ENCODE measurements at places on chromosomes 11 and 22. TPM values are rescaled to one million over a fixed set of nuclear protein-coding genes. Genes with fewer than 3 reads are reported as not detected.

The MMP12 gene
- total RNA-seq = not detected

The LINC01488 gene
- total RNA-seq = not detected

The OR2AG1 gene
- not detected for total RNA-seq

The KREMEN1 gene
- total RNA-seq = 19.3 TPM

The TIMP3 gene
- 35.1 TPM for total RNA-seq

The SLC25A22 gene
- 24.5 TPM for total RNA-seq

The MFNG gene
- total RNA-seq = 4.2 TPM

DNA sequence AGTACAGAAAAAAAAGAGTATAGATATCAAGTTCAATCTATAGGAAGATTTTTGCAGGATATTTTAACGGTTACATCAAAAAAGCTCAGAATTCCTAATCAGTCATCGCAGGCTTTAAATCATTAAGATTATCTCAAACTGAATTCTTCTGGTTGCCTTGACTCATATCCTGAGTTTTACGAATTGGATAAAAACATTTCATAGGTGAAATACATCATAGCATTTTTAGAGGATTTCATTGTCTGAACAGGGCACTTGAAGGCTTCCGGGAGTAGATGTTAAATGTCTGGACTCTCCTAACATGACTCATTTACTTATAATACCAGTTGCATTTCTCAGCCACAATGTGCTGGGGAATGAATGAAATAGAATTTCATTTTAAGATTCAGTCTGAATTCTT is 2216.6 kb upstream of the RAG2 start:
- peak; percentile 93 for DNase-seq

DNA sequence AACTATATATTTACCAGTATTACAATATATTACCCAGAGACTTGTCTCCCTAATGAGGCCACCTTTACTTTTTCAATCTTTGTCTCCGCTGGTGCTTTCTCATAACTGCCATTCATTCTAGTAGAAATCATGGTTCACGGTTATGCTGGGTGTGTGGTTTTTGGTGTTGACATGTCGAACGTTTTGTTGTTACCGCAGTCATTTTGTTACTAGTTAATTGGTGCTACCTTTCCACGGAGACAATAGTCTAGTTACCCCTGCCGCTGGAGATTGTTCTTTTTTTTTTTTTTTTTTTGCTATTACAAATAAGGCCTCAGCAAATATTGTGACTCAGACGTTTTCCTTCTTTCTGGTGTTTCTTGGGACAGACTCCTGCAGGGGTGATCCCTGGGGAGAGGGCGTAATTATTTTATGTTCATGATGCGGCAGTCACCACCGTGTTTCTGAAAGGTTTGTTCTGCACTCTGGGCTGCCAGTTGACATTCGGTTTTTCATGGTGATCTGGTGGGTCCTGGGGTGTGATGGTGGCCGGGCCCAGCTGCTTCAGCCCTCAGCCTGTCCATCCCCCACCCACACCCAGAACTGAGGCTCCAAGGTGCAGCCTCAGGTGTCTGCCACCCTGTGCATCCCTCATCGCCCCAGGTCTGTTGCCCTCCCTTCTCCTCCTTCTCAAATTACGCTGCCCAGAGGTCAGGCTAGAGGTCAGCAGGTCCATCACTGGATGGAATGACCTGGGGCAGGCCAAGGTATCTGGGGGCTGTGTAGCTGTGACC is 28.6 kb downstream of the LRP5 start:
- DNase-seq = no peak

DNA sequence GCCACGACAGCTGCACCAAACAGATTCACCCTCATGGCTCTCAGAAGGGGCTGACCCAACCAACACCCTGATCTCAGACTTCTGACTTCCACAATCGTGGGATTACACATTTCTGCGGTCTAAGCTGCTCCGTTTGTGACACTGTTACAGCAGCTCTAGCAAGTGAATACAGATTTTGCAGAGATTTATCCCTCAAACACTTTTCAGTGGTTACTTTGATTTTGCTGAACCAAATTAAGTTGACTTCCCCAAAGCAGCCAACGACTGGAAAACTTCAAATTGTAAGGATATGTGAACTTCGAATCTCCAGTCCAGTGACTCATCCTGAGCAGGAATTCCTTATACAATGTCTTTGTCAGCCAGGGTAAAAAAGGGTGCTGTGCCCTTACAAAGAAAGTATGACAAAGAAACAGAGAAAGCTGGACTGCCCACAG is 14.8 kb upstream of the INCENP start:
- peak; percentile 49 for DNase-seq

DNA sequence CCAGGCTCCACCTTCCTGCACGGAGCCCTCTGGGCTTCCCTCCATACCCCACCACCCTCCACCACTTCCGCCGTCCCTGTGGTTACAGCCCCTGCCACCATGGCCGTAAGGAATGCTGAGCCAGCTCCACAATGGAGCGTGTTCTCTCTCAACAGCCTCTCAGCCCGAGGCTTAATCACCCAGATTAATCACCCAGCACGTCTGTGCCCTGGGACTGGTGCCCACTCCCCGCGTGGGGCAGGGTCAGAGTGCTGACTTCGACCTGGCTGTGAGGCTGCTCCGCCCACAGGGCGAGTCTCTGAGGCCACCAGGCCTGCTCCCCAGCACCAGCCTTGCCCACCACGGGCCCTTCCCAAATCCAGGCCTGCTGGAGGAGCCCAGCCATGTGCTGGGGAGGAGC is 4.0 kb upstream of the TH start:
- DNase-seq = peak; percentile 63

DNA sequence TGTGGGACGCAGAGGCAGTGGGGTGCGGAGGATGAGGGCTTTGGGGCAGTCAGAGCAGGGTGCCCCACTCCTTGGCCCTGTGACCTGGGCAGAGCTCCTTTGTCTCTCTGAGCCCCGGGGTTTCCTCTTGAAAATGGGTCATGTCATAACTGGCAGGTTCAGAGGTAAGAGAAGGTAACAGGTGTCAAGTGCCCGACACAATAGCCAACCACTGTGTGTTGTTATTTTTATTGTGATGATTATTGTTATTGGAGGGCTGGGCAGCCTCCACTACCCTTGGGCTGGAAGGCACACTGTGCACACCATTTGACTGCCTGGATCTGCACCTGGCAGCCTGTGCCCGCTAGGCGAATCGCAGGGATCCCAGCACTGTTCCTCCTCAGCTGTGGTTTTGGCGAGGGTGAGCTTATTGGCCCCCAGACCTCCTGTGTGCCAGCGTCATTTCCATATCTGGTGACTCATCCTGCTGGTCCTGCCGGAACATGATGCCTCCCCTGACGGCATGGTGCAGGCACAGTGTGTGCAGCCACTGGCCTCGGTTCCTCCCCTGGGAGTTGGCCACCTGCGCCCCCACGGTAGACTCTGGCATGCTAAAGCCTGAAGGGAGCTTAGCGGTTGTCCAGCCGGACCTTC is 15.4 kb upstream of the SOX10 start:
- peak; percentile 88 for DNase-seq

- DNase-seq = no peak
Observed at GRCh38 chr11:27699926-27700350, 317 bp downstream of the BDNF start.

DNA sequence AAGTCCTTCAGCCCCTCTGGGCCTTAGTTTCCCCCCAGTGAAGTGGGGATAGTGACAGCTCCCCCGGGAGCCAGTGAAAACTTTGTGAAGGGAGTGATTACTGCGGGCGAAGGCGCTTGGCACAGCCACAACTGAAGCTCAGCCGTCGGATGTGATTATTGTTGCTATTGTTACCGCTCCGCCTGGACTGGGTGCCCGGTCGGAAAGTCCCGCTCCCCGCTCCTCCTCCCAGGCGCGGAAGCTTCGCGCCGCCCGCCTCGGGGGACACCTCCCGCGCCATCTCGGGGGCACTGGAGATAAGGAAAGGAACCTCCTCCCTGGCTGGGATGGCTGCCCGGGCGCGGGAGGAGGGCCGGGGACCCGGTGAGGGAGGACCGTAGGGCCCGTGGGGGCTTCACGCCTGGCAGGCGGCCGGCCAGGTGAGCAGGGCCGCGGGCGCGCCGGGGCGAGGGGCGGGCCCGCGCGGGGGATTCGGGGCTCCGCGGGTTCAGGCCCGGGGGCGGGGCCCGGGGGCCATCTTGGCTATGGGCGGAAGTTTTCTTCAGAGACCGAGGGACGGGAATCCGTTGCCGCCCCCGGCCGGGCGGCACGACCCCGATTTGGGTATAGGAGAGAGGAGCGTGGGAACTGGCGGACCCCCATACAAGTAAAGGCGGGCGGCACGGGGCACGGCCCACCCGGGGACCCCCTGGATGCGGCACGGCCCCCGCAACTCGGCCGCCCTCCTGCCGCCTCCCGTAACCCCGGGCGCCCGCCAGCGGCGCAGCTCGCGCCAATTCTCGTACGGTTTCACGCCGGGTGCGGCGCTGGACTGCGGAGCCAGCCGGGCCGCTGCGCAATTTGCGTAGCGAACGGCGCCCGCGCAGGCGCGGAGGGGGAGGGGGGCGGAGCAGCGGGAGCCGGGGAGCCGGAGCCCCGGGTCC is at the start of gene GPR137:
GPR137 (plus strand) TSS at position 887 of the 923 bp plus-strand sequence. CDS start 677 bp downstream, outside the sequence.
- peak; percentile 65 for DNase-seq

DNA sequence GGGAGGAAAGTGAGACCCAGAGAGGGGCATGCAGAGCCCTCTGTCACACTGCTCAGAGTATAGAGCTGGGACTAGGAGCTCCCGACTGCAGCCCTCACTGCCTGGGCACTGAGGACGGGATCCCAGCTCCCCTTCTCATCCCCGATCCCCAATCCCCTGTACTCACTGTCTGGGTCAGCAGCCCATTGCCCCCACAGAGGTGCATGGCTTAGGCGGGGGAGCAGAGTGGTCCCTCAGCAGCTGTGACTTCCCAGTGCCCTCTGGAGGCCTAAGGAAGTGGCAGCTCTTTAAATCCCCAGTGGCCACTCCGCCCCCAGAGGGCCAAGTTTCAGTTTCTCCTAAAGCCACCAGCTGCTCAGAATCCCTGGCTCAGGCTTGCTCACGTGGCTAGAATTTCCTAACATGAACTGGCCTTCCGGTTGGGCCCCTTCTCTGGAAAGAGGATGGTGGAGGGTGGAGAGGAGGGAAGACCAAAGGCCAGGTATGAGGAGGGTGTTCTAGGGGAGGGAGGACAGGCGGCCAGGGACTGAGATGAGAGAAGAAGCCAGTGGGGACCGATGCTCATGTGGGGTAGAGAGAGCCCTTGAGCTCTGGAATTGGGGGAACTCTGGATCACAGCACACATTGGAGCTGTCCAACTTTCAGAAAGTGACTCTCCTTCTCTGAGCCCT is at the start of gene BATF2:
BATF2 (minus strand) TSS at position 262 of the 671 bp plus-strand sequence; CDS start at position 205, 57 bp downstream.
- DNase-seq = peak; percentile 37

DNA sequence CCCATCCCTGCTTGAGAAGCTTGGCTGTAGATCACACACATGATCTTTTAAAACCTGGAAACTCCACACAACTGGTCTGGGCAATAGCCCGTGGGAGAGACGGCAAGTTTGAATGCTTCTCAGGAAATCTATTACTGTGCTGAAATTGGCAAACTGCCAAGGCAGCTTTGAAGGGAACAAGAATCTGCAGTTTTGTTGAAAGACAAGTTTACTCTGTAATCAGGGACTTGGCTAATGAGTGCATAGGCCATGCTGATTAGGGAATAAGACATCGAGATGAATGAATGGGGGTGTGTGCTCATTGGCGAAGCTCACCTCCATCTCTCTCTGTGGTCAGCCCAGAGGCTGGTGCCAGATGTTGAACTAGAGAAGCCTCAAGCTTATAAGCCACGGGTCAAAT is 218.8 kb downstream of the HIPK3 start:
- DNase-seq = peak; percentile 58

DNA sequence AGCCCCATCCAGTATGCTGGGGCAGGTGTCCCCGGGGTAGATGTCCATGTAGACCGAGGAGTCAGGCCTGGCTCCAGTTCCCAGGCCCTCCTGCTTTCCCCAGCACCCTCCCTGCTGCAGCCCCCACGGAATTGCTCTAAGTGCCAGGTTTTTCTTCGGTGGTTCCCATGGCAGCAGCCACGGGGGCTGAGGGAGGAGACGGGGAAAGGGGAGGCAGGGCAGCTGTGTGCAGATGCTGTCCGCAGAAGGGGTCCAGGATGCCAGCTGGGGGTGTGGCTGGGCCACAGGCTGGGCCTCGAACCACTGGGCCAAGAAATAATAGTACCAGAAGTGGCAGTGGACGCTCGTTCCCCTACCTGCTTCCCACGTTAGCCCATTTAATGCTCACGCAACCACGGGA is 25.0 kb downstream of the SHISAL1 start:
- DNase-seq = no peak

DNA sequence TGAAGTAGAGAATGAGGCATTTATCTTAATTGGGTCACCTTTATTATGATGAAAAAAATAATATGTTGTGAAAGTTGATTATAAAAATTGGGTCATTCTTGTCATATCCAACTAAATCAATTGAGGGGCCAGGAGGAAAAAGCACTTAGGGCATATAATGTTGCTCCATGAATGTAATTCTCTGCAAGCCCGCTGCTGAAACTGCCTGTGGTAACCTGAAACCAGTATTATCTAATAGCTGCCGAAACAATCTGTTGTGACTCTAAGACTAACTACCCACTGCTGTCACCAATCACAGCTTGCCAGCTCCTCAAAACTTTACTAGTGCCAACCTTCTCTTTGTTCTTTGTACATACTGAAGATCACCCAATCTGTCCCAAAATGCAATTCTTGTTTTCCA is 115.8 kb downstream of the ATG16L2 start:
- no peak for DNase-seq

GRCh38 chr11:35484435-35484834 is 41.0 kb downstream of the PAMR1 start:
- DNase-seq = peak; percentile 56

DNA sequence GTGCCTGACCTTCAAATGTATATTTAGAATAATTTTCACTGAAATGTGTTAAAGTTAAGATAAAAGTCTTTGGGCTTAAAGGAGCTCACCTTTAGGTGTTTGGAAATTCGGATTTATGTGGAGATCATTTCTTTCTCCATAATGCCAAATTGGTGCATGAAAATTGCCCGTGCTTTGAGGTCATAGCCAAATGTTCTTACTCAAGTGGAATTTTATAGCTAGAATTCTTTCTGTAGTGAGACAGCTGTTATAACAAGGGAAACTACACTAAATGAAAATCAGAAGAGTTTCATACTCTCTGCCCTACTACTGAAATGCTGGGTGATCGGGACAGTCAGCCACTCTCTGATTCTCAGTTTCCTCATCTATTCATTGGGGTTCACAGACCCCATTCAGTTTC is 89.5 kb upstream of the DBX1 start:
- DNase-seq = no peak

DNA sequence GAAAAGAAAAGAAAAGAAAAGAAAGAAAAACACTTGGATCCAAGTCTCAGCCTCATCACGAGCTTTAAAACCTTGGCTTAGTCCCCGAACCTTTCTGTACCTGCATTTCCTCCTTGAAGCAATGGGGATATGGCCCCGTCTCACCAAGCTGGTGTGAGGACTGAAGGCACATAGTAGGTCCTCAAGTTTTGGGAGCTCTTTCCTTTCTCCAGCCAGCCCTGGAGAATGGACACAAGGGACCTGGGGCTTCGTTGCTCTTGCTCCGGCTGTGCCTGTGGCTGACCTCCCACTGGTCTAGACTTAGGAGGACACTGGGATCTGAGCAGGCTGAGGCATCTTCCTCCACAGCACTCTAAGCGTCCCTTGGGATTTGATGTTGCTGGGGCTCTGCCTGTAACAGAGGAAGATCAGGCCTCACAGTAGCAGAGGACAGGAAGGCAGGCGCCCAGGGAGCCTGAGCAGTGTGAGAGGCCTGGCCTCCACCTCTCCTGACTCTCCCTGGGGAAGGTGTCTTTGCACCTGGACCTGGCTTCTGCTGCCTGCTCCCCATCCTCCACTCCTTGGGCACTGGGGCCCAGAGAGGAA is 32.8 kb downstream of the KCNC1 start:
- no peak for DNase-seq

Data from foreskin keratinocyte (primary cell).